Stimulated activated CD4-positive, alpha-beta T cell treated with anti-CD3 and anti-CD28 coated beads, Interleukin-4, amount 100 ng/mL, for 24 hours (primary cell): ENCODE measurements at places on chromosomes 12 and 14.

DNA sequence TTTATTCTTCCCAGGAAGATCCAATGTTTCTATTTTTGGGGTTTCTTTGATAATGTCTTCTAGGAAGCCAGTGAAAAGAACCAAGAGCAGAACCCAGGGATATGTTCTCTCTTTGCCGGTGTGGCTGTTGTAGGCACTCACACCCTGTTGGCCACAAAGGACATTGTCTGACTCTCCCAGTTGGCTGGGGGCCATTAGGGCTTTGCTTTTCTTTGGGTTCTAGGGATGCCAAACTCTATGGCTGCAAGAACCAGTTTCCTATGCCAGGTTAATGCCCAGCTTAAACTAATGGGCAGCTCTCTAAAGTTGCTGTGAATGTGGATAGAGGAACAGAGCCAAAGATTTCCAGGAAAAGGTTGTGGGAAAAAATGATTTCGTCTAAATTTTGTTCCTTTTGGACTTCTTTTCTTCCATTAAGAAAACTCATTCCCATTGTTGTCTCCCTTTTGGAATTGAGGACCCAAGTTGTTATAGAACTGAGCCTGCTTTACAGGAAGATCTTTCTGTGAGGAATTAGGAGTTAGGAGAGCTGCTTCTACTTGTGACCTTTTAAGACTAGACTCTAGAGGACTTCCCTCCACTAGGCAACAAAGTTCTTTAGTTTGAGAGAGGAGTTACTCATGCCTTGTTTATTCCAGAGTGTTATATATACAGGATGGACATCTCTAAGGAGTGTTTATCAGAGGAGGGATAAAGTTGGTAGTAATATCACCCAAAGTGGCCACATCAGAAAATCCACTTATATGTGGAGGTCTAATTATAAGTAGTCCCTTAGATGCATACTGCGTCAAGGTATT lies 13.1 kb downstream of the COPZ1 start:
- DNase-seq: no peak

DNA sequence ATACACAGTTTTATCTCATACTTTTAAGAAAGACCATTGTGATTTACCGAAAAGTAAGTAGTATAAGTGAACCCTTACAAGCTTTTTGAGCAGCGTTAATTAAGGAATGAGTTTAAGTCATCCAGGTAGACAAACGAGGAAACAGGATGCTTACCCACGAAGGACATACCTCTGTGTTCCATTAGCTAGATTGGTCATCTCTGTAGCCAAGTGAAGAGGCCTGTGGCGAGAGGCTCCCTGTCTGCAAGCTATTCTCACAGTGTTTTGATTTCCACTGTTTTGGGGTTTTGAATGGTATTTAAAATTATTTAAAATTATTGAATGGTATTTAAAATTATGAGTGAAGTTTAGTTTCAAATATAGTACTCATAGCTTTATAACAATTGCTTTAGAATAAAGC lies 342.1 kb upstream of the RGS6 start:
- DNase-seq: no peak

- no peak for DNase-seq
Measured at GRCh38 chr14:54785136-54785777, 117.4 kb downstream of the GCH1 start.

- DNase-seq: no peak
Measured at GRCh38 chr12:99960311-99960710, 24.4 kb downstream of the ANKS1B start.

- no peak for DNase-seq
Measured at GRCh38 chr14:42011221-42011620, 404.5 kb downstream of the LRFN5 start.

DNA sequence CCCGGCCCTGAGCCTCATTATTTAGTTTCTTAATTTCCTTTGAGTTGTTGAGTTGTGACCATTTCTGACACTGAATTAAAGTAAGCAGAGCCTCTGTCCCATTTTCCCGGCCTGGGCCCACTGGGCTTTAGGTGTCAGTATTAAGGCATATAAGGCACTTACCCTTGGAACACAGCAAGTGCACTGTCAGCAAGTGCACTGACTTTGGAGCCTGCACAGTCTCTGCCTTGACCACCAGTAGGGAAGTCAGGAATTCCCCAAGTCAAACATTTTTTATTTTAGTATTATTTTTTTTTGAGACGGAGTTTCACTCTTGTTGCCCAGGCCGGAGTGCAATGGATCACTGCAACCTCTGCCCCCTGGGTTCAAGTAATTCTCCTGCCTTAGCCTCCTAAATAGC lies 56.6 kb downstream of the MAX start:
- no peak for DNase-seq

- no peak for DNase-seq
Measured at GRCh38 chr12:64522316-64522715, 70.4 kb downstream of the TBK1 start.

DNA sequence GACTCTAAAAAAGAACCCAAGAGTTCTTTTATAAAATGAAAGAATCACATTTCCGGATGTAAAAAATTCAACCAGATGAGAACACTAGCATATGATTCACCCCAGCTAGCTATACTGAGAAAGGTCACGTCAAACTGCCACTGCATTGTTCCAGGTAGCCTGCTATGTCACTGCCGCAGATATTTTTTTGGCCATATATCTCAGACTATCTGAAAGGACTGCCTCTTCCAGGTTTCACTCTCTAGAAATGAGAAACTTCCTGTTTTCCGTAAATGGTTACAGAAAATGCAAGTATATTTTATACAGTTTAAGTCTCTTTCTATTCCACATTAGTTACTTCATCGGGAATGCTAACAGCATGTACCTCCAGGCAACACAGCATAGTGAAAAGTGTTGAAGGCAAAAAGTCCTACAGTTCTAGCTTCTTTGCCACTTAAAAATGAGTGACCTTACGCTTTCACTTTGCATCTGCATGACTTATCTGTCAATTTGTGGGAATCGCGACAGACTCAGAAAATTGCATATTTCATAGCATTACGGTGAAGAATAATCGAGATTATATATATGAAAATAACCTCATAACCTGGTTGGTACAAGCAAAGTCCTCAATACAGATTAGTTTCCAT lies 105.2 kb downstream of the MED13L start:
- peak; percentile 51 for DNase-seq

GRCh38 chr12:104956870-104957718 lies 996 bp downstream of the SLC41A2 start:
- DNase-seq: no peak

GRCh38 chr12:62299617-62300016 lies 39.4 kb downstream of the USP15 start:
- no peak for DNase-seq

GRCh38 chr14:75252254-75252837 lies 26.3 kb upstream of the FOS start:
- DNase-seq: no peak

DNA sequence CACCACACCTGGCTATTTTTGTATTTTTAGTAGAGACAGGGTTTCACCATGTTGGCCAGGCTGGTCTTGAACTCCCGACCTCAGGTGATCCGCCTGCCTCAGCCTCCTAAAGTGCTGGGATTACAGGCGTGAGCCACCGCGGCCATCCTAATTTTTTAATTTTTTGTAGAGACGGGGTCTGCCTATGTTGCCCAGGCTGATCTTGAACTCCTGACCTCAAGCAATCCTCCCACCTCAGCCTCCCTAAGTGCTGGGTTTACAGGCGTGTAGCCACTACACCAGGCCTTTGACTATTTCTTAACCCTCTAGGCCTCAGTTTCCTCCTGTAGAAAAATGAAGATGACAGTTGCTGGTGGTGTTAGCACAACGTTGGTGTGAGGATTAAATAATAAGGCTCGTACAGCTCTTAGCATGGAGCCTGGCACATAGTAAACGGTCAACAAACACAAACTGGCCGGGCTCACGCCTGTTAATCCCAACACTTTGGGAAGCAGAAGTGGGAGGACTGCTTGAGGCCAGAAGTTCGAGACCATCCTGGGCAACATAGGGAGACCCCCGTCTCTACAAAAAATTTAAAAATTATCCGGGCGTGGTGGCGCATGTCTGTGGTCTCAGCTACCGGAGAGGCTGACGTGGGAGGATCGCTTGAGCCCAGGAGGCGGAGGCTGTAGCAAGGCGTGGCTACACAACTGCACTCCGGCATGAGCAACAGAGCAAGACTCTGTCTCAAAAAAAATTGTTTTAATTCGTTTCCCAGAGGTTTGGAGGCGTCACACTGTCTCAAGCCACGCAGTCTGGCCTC lies 979 bp downstream of the DDX54 start:
- no peak for DNase-seq

DNA sequence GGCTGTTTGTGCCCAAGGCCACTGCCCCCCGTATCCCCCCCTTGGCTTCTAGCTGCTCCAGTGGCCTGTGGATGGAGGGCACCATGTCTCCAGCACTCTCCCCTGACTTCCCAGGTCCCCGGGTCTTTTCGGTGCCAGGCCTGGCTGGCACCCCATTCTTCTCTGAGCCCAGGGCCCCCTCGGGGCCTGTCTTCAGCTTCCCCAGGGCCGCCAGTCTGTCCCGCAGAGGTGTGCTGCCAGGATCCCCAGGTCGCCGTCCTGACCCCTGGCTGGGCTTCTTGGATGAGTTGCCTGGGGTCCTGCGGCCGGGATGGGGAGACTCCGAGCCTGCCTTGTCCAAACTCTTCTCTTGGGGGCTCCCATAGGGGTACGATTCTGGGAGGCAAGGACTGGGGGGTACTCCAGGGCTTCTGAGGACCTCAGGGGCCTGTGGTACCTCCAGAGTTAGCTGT lies 32.5 kb downstream of the NCKAP5L start:
- no peak for DNase-seq

DNA sequence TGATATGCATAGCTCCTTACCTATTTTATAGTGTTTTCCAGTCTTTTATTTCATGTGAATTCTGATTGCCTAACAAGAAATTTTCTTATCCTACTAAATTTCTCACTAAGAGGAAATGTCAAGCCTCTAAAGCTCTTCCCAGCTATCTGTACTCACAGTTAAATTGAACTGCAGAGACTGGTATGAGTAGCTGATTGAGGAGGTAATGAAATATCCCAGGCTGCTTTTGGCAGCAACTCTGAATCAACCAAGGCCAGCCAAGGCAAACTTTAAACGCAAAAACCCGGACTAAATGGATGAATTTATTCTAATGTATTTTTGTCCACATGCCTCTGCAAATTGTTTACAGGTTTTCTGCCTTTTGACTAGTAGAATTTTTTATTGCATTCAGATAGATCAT lies 119.1 kb upstream of the PMCH start:
- DNase-seq: no peak

DNA sequence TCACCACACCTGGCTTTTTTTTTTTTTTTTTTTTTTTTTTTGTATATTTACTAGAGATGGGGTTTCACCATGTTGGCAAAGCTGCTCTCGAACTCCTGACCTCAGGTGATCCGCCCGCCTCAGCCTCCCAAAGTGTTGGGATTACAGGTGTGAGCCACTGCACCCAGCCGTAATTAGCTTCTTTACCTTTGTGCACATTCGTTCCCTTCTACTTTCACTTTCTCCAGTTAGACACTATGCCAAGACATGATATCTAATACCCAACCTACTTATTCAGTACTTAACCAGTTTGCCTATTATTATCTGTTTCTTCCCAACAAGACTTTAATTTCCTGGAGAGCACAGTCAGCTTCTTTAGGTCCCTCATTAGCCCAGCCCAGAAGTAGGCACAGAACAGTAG lies 5.3 kb downstream of the STYK1 start:
- no peak for DNase-seq

DNA sequence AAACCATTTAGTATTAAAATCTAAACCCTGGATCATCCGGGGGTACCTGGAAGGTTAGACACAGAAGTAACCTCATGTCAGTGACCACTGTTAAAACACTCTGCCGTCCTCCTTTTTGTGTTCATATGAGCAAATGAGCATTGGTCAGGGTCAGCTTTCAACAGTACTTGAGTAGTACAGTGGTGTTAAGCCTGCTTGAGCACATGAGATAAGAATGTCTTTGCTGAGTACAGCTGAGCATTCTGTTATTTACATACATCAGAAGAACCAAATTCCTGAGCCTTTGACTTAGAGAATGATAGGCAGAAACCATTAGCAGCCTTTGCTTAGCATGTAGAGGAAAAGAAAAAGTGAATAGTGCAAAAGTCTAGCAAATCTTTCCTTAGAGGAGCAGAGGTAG lies 38.6 kb upstream of the LRTM2 start:
- no peak for DNase-seq
